Testis (tissue), 5 donors: ENCODE measurements at places on chromosomes 11 and 22. TPM values are rescaled to one million over a fixed set of nuclear protein-coding genes. Genes with fewer than 3 reads are reported as not detected.

DNA sequence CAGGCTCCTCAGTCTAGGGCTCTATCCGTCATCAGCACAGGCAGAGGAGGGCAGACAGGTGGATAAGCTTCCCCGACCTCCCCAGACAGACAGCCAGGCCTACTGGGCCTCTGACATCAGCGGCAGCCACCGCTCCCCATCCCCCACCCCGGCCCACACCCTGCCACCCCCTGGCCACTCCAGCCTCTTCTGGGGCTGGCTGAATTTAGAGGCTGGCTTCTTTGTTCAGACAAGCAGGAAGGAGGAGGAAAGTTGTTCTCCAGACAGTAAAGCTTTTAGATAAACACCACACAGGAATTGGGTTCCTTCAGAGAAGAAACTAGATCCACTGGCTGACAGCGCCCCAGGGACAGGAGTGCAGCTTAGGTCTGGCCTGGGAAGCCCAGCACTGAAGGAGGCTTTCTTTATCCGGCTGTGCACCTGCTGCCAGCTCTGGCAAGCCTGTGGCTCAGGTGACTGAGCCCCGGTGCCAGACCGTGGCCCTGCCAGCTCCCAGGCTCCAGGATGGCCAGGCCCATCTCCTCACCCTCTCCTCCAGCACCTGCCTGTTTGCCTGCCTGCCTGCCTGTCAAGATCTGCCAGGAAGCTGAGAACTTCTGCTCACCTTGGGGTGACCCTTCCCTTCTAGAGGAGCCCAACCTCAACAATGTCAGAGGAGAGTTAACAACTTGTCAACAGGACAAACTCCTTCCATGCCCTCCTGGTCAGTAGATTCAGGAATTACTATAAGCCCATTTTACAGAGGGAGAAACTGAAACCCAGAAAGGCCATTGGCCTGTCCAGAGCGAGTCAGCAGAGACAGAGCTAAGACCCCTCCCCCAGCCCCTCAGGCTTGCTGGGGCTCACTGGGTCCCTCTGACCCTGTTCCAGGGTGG, 44.0 kb upstream of the KLHL35 start:
- H3K36me3 ChIP-seq, result no peaks in the 10 kb centered on the region
- no peak overlapping the region for H3K4me3 ChIP-seq
- H3K27ac ChIP-seq, result no peak overlapping the region

DNA sequence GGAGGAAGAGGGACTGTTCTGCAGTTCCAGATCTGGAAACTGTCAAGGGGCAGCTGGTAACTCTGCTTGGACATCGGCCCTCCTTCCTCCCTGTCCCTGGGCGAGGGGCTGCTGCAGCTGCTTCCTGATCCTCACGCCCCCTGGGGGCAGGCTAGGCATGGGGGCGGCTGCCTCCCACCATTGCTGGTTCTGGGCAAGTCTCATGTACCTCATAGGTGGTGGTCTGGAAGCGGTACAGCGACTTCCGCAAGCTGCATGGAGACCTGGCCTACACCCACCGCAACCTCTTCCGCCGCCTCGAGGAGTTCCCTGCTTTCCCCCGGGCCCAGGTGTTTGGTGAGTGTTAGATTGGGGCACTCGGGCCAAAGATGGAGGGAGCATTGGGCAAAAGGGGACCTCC, 5.0 kb downstream of the SNX15 start:
- H3K36me3 ChIP-seq, result no peaks in the 10 kb centered on the region
- peaks cover 3% of the 10 kb centered on the region for H3K4me1 ChIP-seq
- no peak overlapping the region for H3K4me3 ChIP-seq
- H3K27me3 ChIP-seq, result no peaks in the 10 kb centered on the region
- DNase-seq, result no peak

- no peaks in the 10 kb centered on the region for H3K4me1 ChIP-seq
- DNase-seq, result no peak
- no peak overlapping the region for H3K4me3 ChIP-seq
- H3K27ac ChIP-seq, result no peak overlapping the region
Measured at GRCh38 chr11:104830508-104830907, 67.8 kb downstream of the CASP12 start.

DNA sequence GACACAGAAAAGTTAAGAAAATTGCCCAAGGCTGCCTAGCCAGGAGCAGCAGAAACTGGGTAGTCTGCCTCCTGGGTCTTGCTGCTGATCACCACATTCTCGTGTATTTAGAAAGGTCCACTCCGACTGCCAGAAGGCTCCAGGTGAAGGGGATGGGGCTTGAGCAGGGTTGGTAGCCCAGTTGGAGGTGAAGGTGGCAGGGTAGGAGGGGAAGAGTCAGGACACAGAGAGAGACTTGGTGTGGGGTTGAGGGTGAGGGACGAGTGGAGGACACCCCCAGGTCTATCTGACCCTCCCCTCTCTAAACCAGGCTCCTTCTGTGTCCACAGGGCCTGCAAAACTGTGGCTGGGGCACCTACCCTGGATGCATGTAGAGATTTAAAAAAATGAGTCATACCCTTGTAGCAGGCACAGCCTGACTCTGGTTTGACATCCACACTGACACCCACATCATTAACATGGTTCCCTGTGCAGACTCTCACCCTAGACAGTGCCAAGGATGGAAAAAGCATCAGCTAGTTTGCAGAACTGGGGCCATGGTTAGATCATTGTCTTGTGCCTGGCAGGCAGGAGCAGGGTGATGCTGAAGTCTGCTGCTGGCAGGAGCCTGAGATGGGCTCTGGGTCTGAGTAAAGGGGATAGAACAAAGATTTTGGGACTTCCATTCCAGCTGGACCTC, 273.2 kb downstream of the TENM4 start:
- no peak overlapping the region for H3K27ac ChIP-seq
- H3K36me3 ChIP-seq, result no peaks in the 10 kb centered on the region
- no peak overlapping the region for H3K4me3 ChIP-seq
- H3K27me3 ChIP-seq, result no peaks in the 10 kb centered on the region

DNA sequence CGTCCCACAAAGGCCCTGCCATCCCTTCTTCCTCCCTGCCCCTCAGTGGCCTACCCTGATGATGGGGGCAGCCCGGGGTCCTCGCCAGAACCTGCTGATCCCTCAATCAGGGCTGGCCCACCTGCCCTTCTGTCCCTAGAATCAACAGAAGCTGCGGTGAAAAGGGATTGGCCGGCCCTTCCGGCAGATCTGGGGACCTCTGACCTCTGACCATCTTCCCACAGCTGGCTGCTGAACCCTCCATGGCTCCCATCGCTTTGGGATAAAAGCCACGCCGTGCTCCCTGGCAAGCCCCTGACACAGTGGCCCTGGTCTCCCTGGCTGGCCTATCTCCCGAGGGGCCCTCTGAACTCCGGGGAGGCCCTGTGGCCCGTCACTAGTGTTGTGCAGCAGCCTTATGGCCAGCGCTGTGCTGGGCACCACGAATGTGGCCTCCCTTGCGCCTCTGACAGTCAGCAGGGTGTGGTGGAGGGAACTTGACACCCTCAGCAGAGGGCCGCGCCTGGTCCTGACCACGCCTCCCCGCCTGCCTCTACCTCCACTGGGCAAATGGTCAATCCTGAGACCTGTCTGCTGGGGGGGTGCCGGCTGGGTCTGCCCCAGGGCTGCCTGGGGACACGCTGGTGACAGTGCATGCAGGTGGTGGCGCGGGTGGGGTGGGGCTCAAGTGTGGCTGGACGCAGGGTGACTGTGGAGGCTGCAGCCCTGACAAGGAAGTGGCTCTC, 58.0 kb upstream of the TTLL12 start:
- DNase-seq, result no peak
- H3K36me3 ChIP-seq, result no peaks in the 10 kb centered on the region
- H3K27ac ChIP-seq, result no peak overlapping the region

DNA sequence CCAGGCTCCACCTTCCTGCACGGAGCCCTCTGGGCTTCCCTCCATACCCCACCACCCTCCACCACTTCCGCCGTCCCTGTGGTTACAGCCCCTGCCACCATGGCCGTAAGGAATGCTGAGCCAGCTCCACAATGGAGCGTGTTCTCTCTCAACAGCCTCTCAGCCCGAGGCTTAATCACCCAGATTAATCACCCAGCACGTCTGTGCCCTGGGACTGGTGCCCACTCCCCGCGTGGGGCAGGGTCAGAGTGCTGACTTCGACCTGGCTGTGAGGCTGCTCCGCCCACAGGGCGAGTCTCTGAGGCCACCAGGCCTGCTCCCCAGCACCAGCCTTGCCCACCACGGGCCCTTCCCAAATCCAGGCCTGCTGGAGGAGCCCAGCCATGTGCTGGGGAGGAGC, 4.0 kb upstream of the TH start:
- no peaks in the 10 kb centered on the region for H3K27me3 ChIP-seq
- no peak overlapping the region for H3K4me3 ChIP-seq
- no peaks in the 10 kb centered on the region for H3K36me3 ChIP-seq

GRCh38 chr11:100709233-100709957, 22.3 kb downstream of the ARHGAP42 start:
- H3K4me1 ChIP-seq, result no peaks in the 10 kb centered on the region
- no peaks in the 10 kb centered on the region for H3K27me3 ChIP-seq
- H3K36me3 ChIP-seq, result no peaks in the 10 kb centered on the region
- no peak for DNase-seq

GRCh38 chr11:27688076-27688475, 12.2 kb downstream of the BDNF start:
- H3K4me3 ChIP-seq, result no peak overlapping the region
- H3K36me3 ChIP-seq, result no peaks in the 10 kb centered on the region
- H3K4me1 ChIP-seq, result no peaks in the 10 kb centered on the region
- DNase-seq, result no peak
- no peak overlapping the region for H3K27ac ChIP-seq

GRCh38 chr11:18722293-18722637, 3.7 kb downstream of the IGSF22 start:
- no peaks in the 10 kb centered on the region for H3K36me3 ChIP-seq
- no peak overlapping the region for H3K4me3 ChIP-seq
- no peak for DNase-seq
- H3K27me3 ChIP-seq, result no peaks in the 10 kb centered on the region
- H3K4me1 ChIP-seq, result peaks cover 3% of the 10 kb centered on the region

GRCh38 chr11:108608548-108608947, 15.0 kb upstream of the EXPH5 start:
- H3K27ac ChIP-seq, result no peak overlapping the region
- DNase-seq, result no peak
- H3K4me1 ChIP-seq, result no peaks in the 10 kb centered on the region
- no peaks in the 10 kb centered on the region for H3K27me3 ChIP-seq

DNA sequence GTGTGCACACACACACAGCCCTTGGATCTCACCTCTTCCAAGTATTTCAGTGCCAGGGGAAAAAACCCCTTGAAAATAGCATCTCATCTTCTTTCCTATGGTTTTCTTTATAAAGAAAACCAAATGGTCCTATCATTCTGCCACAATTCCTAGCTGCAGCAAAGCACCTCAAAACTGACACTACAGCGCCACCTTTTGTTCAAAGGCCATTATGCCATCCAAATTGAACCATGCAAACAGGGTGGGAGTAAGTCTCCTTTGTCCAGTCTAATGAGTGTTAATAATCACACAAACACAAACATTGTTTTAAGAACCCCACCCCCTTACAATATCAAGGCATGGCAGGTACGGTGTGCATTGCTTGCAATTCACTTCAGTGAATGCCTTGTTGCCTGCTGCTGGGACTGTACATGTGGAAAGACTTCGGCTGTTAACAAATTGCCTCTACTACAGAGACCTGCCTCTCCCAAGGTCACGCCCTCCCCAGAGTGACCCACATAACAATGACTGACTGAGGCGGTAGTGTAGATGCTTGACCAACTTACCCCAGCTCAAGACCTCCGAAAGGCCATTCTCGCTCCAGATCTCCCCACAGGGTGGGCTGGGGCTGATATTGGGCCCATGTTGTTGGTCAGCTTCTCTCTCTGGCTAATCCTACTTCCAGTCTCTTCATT, 31.7 kb downstream of the FAM181B start:
- DNase-seq, result peak; percentile 67
- H3K4me3 ChIP-seq, result no peak overlapping the region
- H3K27ac ChIP-seq, result no peak overlapping the region
- H3K27me3 ChIP-seq, result no peaks in the 10 kb centered on the region
- H3K4me1 ChIP-seq, result no peaks in the 10 kb centered on the region
- H3K36me3 ChIP-seq, result no peaks in the 10 kb centered on the region

- no peaks in the 10 kb centered on the region for H3K36me3 ChIP-seq
- no peak for DNase-seq
- no peaks in the 10 kb centered on the region for H3K27me3 ChIP-seq
- no peak overlapping the region for H3K27ac ChIP-seq
- no peaks in the 10 kb centered on the region for H3K4me1 ChIP-seq
Measured at GRCh38 chr11:19216021-19216420, 14.2 kb upstream of the CSRP3 start.

GRCh38 chr11:12914400-12914912, 94.7 kb upstream of the RASSF10 start:
- no peaks in the 10 kb centered on the region for H3K4me1 ChIP-seq
- no peaks in the 10 kb centered on the region for H3K36me3 ChIP-seq
- no peak overlapping the region for H3K4me3 ChIP-seq
- H3K27ac ChIP-seq, result no peak overlapping the region
- no peaks in the 10 kb centered on the region for H3K27me3 ChIP-seq

DNA sequence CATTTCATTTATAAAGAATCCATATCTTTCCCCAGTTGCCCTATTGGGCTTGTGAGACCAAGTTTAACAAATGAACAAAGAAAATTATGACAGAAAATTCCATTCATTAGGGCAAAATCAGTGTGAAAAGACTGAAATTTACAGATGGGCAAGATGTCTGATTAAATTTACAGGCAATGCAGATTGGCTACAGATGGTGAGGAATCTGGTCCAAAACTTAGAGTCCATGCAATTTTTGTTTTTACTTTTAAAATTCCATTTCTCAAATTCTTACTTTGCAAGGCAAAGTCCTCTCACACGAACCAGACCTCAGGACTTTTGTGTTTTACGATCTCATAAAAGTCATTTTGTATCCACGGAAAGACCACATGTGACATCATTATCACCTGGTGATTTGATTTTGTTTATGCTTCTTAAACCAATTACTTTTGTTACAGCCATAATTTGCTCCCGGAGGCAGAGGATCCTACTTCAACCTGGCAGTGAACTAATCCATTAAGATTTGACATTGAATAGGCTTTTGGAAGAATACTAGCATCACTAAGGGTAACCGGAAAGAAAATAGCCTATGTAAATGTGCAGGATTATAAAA, 843.7 kb upstream of the CHORDC1 start:
- H3K4me1 ChIP-seq, result no peaks in the 10 kb centered on the region
- no peaks in the 10 kb centered on the region for H3K36me3 ChIP-seq
- no peaks in the 10 kb centered on the region for H3K27me3 ChIP-seq
- H3K4me3 ChIP-seq, result no peak overlapping the region
- DNase-seq, result no peak

DNA sequence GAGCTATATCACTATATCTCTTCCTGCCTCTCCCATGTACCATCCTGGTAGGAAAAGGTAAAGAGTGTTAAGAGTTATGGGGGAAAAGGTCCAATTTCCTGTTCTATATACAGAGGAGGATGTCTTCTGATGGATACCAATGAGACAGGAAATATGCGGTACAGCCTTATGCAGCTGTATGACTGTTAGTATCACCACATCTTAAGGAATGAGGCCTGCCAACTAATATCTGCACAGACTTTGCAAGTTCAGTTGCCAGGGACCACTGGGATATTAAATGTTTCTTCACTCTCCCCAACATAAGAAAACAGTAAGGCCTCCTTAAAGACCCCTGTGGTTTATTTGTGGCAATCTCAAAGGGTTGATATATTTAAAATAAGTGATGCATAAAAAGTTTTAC, 1182.5 kb downstream of the LRRC4C start:
- no peaks in the 10 kb centered on the region for H3K36me3 ChIP-seq
- no peak overlapping the region for H3K27ac ChIP-seq
- no peaks in the 10 kb centered on the region for H3K27me3 ChIP-seq

The SYT13 gene
- total RNA-seq, result 1.4 TPM

The IGLL1 gene
- 24.6 TPM for total RNA-seq

The ABCC8 gene
- 2.2 TPM for total RNA-seq

The F2 gene
- 2.4 TPM for total RNA-seq

The WNT11 gene
- total RNA-seq, result 2.8 TPM

The EFEMP2 gene
- total RNA-seq, result 47.4 TPM
